ENCODE measurements at places on chromosomes 13 and 19.

- no peak for DNase-seq
Observed at GRCh38 chr13:75947448-75947847, 311.3 kb downstream of the LMO7 start.

DNA sequence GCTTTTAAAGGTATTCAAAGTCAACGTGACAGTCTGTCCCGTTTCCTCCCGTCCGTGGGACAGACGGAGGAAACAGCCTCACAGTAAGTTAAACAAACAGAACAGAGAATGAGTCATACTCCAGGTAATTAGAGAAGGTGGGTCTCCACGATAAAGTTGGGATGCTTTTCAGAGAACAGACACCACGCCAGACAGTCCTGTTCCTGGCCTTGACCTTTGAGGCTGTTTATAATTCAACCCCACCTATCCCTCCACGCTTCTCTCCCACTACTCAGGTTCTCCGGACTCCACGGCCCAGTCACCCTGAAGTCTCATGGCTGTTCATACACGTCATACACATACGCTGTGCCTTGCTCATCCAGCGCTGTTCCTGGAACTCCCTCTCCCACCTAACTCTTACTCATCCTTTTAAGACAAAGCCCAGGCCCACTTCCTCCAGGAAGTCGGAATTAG lies 42.5 kb downstream of the ARHGEF18 start:
- DNase-seq, result no peak

DNA sequence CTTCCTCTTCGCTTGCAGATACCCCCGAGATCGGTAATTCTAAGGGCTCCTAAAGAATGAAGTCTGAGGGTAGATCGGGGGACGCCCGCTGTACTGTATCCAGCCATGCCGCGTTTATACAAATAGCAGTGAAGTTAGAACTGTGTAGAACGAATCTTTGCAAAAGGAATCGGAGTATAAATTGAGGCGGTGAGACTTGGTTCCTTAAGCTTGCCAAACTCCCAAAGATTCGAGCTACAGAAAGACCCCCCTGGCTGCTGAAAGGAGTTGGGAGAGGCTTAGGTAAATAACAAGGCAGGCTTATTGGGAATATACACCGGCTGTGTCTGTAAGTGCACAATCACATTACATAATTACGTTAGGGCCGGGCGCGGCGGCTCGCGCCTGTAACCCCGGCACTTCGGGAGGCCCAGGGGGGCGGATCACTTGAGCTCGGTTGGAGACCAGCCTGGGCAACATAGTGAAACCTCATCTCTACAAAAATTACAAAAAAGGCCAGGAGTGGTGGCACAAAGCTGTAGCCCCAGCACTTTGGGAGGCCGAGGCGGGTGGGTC lies 12.2 kb downstream of the TMEM160 start:
- no peak for DNase-seq

GRCh38 chr13:104683789-104684188 lies 1617.6 kb upstream of the SLC10A2 start:
- DNase-seq, result no peak

DNA sequence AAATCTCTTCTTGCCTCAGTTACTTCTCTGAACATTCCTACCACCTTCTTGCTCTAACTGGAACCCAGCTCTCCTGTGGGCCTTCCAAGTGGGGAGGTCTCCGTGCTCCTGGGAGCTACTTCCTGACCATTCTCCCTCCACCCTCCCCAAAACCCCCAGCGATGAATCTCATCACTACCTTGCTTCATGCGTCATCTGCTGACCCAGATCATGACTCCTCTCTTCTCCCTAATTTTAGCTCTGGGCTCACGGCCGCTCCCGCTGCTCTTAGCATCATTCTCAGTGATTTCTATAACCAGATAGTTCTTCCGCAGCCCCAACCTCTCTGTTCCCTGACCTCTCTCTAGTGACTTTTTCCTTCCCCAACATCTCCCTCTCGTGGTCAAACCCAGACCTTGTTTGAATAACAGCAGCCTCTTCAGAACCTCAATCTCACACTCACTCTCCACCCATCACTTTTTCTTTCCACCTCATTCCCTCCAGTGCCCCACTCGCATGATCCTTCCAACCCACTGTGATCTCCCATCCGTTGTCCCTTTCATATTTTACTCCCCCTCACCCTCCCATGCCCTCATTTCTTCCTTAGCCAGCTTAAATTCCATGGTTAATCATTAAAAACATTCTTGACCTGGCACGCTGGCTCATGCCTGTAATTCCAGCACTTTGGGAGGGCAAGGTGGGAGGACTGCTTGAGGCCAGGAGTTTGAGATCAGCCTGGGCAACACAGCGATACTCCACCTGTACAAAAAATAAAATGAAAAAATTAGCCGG lies 21.8 kb downstream of the MRPS12 start:
- no peak for DNase-seq

DNA sequence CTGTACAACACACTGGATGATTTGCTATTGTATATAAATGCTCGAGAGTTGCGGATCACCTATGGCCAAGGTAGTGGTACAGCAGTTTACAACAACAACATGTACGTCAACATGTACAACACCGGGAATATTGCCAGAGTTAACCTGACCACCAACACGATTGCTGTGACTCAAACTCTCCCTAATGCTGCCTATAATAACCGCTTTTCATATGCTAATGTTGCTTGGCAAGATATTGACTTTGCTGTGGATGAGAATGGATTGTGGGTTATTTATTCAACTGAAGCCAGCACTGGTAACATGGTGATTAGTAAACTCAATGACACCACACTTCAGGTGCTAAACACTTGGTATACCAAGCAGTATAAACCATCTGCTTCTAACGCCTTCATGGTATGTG lies 21.5 kb downstream of the OLFM4 start:
- no peak for DNase-seq

DNA sequence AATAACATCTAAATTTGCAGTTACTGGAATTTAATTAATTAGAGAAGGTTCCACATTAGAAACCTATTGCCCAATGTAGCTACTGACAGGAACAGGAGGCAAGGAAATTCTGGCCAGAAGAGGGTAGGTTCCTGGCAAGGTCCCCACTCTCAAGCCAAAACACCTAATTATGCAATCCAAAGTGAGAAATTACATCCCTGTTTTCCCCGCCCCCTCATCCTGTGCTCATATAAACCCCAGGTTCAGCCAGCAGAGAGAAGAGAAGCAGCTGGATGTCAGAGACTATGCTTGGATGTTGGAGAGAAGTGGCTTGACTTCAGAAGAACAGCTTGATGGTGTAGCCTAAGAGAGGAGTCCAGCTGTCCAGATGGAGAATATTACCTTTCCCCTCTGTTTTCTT lies 951.3 kb upstream of the PRR20A start:
- no peak for DNase-seq

DNA sequence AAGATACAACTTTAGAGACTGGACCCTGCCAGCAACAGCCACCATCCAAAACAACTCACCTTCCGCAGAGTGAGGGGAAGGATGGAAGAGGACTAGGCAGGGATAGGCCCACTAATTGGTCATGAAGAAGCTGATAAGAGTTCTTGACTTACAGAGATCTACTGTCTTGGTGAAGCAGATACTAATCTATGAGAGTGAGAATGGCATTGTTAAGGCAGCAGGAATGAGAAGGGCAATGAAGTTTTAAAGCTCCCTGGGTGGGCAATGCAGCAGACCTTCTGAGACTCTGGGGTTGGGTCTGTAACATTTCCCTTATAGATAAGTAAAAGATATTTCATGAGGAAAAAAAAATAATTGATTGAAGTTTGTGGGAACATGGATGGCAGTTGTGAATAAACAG lies 63.7 kb downstream of the KLF12 start:
- no peak for DNase-seq

GRCh38 chr19:41530761-41531301 lies 45.1 kb upstream of the CEACAM21 start:
- DNase-seq, result no peak

DNA sequence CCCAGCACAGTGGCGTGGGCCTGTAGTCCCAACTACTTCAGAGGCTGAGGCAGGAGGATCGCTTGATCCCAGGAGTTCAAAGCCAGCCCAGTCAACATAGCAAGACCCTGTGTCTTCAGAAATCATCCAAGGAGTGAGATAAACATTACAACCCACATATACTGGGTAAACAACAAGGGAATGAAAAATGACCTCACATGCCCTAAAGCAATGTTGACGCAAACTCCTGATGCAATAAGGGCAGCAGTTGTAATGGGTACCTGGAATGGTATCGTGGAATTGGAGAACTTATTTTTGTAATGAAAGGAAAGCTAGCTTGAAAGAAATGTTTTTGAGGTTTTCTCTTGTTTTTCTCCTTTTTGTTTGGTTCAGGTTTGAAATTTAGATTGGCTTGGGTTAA lies 24.5 kb upstream of the LGALS16 start:
- no peak for DNase-seq

DNA sequence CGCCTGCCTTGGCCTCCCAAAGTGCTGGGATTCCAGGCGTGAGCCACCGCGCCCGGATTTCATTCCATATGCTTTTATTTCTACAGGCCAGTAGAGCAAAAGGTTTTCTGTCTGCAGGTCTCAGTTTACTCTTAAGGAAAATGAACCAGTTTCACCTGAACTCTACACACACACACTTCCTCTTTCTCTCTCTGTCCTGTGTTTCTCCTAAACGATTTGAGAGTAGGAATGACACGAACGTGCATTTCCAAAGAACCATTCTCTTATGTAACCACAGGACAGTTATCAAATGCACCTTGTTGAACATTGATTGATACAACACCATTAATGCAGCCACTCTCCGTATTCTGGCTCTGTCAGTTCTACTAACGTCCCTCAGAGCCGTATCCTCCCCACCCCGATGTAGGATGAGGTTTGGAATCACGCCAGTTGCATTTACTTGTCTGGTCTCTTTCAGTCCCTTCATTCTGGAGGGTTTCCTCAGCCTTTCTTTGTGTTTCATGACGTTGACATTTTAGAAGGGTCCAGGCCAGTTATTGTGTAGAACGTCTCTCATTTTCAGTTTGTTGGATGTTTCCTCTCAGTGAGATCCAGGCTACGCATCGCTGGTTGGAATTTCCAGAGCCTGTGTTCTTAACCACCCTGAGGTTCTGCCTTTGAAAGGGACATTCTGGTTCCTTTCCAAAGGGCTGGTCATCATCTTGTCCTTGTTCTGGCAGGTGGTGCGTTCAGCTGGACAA lies 36.0 kb downstream of the BICRA start:
- DNase-seq, result no peak

DNA sequence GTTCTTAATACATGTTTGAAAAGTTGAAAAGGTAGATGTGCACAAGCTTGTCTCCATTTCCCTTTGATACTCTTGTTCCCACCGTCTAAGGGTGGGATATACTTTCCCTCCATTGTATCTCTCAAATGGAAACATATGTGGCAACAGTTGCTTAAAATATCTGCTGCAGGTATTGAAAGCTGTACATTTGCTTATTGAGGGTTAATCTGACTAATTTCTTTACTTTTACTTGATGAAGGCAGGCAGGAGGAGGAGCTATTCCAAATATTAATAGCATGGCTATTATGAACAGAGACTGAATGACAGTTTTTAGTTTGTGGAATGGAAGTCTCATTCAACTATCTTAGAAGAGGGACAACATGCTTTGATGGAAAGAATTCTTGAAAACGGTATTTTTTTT lies 103.8 kb downstream of the SLC10A2 start:
- DNase-seq, result no peak

DNA sequence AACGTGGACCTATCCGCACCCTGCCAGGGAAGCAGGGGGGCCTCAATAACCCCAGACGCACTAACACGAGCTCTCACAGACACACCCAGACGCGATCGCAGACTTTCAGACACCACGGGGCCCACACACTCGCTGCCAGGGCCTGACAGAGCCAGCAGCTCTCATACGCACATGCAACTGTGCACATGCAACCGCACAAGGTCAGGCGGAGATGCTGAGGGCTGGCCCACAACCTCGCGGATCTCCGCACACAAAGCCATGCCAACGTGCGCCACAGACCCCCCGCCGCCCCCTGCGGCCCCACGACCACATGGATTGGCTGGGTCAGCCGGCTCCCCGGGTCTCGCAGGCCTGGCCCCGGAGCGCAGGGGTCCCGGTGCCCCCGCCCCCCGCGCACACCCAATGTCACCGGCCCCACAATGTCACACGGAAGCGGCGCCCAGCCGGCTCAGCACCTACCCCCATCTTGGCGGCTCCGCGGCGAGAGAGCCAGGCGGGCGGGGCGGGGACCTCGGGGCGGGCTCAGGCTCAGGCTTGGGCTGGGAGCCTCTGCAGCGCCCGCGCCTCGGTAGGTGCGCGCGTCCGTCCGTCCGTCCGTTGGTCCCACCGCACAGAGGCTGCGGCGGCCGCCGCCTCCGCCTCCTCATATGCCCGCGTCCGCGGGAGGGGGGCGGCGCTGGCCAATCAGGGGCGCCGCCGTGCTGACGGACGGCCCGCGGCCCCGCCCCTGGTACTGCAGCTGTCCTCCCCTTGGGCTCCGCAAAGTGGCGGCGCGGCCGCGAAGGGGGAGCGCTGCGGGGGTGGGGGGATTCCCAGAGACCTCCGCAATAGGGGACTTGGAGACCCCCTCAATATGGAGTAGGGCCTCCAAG lies at the start of gene ATP1A3:
Gene ATP1A3, minus strand, starts transcription at position 619 of the 872 bp plus-strand sequence. Its CDS starts 154 bp downstream, at position 465.
- peak; percentile 37 for DNase-seq

DNA sequence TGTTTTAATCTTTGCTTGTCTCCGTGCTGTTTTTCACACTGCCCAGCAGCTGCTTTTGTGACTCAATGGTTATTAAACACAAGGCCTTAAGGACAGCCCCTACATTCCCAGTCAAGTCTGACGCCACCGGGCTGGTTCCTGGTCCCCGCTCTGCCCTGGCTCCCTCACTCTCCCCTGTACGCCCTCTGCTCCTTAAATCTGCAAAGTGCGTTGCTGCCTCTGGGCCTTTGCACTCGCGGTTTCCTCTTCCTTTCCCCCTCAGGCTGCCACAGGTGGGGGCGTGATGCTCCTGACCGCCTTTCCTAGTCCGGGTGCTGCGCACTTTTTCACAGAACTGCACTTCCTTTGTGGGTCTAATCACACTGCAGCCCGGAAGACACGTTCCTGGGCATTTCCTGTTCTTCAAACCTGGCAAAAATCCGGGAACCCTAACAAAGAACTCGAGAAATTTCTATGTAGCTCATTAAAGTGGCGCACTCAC lies 25.6 kb downstream of the NOSIP start:
- DNase-seq, result no peak

- no peak for DNase-seq
Observed at GRCh38 chr13:112638157-112638750, 50.3 kb upstream of the TUBGCP3 start.

GRCh38 chr13:100203696-100204367 lies 114.9 kb downstream of the PCCA start:
- DNase-seq, result no peak

GRCh38 chr13:110818747-110819146 lies 96.1 kb downstream of the ANKRD10 start:
- DNase-seq, result no peak

Data from activated CD4-positive, alpha-beta T cell treated with anti-CD3 and anti-CD28 coated beads for 1 hour (primary cell).